RWPE1 (cell line): ENCODE measurements at places on chromosomes 5 and 9.

DNA sequence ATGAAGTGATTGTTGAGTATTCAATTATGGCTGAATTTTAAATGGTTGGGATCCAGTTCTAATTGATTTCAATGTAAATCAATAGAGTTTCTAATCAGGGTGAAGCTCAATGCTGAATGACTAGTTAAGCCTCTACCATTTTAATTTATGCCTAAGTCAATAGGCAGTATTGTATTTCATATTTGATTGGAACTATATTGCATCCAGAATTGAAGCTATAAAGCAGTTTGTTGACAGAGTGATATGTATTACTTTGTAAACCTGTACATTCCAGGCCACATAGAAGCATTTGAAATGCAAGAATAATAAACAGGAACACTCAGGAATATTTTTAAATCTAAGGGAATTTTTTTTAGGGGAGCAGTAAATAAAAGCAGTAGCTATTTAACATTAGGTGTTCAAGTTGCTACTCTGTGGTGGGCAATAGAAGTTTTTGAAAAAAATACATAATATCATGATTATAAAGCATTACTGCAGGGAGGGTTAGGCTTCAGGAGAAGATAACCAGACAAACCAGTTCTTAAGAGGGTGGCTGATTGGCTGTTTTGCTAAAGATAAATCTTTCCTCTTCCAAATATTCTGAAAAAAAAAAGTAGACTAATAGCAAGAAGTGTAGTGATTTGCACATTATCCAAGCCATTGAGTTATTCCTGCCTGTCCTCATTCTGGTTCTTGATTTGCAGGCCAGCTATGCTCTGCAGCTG is 492.0 kb upstream of the MEF2C start:
- DNase-seq = no peak

- no peak for DNase-seq
These were observed 43.5 kb downstream of the MTX3 start for GRCh38 chr5:79947567-79947966.

GRCh38 chr5:107418071-107418470 is 252.7 kb downstream of the EFNA5 start:
- no peak for DNase-seq

DNA sequence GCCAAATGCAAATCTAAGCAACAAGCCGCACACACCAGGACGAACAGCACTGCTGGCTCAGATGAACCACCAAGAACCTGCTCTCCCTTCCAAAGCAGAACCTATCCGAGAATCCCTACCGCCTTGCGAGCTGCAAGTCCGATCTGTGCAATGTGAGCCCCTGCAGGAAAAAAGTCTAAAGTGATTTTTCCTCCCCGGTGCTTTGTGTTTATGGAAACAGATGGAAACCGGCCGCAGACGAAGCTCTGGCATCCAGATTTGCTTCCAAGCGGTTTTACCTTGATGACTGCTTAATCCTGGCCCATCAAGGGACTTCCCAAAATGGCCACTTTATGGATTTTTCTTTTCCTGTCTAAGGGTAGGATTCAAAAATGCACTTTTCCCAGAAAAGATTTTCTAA is 112.5 kb downstream of the VAV2 start:
- DNase-seq = no peak

DNA sequence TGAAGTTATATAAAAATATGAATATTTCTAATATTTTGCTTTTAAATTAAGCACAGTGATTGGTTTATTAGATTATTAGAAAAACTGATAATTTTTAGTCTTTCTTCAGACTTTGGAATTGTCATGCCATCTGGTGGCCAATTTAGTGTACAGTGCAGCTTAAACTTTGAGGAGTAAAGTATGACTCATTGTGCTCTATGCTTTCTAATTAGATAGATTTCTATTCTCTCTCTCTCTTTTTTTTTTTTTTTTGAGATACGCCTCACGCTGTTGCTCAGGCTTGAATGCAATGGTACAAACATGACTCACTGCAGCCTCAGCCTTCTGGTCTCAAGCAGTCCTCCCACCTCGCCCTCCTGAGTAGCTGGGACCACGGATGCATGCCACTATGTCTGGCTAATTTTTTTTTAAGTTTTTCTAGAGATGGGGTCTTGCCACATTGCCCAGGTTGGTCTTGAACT is 42.1 kb upstream of the GPR21 start:
- DNase-seq = peak; percentile 87

DNA sequence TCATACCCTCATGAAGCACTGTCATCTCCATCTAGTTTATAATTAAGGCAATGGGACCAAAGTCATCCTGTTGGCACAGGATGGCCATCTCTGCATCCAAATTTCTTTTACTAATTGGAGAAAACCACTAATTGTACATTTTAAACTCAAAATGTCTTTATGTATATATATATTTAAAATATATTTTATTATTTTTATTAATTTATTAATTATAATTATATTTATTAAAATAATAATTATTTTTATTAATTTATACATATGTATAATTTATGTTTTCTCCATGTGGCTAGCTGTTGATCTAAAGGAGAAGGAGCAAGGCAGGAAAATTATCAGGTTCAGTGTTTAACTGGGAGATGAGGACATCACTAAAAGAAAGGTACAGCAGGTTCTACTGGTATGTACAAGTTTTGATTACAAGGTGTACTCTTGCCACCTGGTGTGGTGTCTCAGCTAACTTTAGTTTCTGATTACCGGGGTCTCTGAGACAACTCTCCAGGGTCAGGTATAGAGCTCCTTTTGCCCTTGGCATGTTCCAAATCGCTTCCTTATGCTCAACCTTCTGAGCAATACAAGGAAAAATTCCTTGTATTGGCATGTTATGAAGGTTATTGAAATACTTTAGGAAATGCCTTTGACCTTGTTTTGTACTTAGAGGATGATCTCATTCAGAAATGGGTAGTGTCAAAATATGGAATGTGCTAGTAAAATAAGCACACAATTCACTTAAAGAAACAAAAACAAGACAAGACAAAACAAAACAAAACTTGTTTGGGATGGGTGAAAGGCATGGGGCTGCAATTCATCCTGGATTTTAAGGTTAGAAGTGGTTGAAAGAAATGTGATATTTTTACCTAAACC is 79.6 kb downstream of the GHR start:
- DNase-seq = peak; percentile 5

DNA sequence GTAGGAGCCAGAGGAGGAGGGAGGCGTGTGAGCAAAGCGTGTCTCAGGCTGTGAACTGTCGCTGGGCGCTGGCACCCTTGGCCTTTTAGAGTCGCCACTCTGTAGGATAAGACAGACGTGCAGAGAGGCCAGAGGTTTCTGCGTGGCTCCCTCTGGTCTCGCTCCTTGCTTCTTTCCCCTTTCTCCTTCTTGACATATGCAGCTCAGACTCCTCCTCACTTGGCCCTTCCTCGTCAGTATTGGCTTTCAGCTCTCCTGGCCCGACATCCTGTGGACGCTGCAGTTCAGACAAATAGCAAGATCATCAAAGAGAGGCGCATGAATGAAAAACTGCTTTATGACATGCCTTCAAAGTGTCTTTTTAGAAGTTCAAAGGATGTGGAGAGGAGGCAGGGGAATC is 116.8 kb upstream of the SPRY4 start:
- DNase-seq = no peak

GRCh38 chr5:57650360-57651069 is 167.9 kb upstream of the ACTBL2 start:
- DNase-seq = peak; percentile 52

DNA sequence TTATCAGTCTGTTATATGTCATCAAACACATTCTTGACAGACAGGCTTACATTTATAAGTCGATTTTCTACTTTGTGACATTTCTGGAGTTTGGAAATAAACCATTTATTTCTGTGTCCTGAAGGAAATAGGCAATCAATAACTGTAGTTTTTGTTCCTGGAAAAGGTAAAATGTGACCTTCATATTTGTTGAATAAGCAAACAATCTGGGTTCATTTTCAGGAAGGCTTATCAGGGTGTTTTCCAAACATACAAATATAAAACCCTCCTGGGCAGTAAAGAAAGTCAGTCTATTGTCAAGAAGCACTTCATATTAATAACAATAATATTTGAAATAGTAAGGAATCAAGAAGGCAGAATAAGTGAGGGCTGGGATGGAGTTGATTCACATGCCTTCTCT is 195.0 kb downstream of the SNCAIP start:
- DNase-seq = no peak

GRCh38 chr5:154858972-154859871 is 795 bp downstream of the CNOT8 start:
- DNase-seq = no peak

DNA sequence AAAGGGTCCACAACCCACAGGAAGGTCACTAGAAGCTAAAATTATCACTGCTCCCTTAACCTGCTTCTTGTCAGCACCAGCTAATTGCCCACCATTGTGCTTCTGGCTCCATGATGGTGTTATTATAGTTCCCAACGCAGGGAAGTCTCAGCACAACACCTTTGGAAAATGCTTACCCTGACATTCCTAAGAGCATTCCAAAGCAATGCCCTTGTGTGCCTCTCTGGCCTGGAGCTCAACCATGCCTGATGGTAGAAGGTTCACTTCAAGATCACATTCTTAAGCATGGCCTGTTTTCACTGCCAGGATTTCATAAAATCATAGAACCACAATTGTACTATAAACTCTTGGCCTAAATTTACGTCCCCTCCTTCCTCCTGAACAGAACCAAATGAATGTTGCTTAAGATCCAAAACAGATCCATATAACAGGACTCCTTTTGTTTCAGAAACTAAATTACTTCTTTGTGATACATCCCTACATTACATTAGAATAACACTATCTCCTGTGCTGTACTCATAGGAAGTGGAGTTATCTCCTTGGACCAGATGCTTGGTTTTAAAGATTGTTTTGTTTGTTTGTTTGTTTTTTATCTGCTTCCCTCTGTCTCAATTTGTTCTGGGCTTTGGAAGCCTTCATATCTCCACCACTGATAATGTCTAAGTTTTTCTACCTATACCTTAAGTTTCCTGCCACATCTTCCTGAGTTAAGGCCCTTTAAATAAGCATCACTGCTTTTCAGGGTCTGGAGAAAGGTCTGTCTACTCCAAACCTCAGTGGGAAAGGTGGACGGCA is 32.1 kb downstream of the ARL15 start:
- DNase-seq = no peak

DNA sequence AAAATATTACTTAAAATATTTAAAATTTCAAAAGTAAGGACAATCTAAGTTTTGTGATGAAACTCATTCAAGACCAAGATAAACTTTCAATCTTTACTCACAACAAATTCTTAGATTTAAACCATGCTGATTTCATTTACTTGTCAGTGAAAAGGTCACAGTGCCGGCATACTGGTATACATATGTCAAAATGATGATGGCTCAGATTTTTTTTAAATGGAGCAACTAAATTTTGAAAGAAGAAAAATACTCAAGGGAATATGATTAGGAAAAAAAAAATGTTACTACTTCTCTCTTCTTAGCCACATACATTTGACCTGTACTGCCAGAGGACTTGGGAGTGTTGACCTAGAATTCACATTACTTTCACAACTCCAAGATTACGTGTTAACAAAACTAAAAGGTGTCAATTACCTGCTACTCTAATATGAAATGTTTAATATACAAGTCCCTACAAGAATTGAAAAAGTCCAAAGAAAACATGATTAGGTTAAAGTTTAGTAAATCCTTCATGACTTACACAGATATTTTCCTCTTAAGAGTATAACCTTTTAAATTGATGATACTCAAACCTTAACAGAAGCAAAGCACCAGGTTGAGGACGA is 4.6 kb downstream of the EFNA5 start:
- DNase-seq = no peak

GRCh38 chr9:4781408-4781807 is 11.3 kb upstream of the RCL1 start:
- no peak for DNase-seq

DNA sequence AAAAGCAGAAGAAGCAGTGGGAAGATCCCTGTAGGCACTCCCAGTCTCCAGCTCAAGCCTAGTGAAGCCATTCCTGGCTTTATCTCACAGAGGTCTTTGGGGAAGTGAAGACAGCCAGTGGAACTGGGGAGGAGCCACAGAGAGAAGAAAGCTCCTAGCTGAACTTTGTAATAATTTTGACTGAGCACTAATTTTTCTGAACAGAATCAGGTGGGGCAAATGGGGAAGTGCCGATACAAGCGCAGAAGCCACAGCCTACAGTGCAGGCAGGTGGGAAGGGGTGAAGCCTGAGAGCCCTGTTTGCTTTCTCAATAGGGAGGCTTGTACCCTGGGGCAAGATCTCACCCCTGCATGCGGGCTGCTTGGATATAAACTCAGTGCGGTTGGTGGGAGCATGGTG is 48.4 kb upstream of the SNAPC3 start:
- DNase-seq = no peak

DNA sequence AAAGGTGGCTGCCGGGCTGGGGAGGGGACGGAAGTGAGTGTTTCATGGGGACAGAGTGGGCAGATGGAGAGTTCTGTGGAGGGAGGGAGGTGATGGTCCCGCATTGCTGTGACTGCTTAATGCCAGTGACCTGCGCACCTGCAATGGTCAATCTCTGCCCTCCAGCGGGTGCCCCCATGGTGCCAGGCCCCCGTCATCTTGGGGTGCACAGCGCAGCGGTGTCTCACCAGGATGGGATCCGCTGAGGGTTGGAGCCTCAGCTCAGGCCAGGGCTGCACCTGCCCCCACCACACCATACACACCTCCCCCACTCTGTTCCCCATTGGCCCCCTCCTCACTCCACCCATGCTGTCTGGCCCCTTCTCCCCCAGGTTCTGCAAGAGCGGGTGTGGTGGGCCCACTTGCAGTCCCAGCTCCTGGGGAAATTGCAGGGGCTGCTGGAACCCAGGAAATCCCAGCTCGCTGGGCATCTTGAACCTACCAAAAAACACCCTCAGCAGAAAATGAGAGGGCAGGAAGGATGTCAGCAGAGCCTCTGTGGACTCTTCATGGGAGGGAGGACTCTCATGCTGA is 12.1 kb upstream of the CAMSAP1 start:
- DNase-seq = no peak

- no peak for DNase-seq
These were observed 478.8 kb upstream of the ADAMTS16 start for GRCh38 chr5:4661326-4661725.

DNA sequence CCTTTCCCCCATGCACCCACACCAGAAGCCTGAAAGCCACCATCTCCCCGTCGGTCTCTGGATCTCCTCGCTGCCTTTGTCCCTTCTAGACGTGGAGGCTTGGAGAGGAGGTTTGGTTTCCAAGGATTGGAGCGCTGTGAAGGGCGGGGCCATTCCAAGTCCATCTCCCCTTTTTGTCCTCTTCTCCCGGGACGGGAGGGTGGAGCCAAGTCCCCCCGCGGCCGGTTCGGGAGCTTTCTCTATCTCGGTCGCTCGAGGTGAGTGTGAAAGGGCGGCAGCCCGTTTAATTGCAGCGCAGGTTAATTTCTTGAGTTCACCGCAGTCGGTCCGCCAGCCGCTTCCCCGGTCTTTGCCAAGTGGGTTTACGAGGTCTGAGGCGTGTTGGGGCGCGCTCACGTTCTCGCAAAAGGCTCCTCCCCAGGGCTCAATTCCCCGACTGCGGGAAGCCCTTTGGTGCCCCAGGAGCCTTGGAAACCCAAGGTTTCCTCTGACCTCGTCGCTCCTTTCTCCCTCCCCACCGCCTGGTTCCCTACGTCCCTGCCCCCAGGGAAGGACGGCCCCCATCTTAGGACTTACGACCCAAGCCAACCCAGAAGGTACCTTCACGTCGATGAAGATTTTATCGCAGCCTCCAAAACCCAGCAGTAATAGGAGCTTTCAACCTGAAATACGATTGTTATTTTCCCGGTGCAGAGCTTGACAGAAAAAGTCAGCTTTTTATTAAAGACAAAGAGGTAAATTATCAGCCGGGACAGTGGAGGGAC is 2.8 kb upstream of the ZNF462 start:
- peak; percentile 90 for DNase-seq
